ENCODE measurements at places on chromosomes 5 and 9.

GRCh38 chr9:14768405-14769229, 46.1 kb upstream of the CER1 start:
- DNase-seq, result no peak

DNA sequence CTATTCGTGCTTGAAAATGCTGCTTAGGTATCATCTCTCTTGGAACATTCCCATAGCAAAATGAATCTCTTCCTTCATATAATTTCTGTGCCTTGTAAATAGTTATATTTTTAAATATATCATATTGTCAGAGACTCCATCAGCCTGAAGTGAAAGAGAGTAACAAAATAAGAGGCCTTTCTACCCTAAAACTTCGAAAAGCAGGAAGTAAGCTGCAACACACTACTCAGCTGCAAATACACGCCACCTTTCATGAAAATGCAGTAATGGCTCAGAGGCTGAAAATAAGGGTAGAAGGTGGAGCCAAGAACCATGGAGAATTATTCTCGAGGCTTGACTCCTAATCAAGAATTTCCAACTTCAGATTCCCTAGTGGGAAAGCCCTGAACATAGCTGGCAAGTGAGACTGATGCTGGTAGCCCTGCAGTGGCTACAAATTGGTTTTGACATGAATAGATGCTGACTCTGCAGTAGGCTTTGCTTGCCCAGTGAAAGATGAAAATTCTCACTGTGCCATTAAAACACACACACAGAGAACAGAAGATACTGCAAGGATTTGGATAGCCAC, 30.2 kb upstream of the PTGER4 start:
- DNase-seq, result no peak

GRCh38 chr9:15576350-15577050, 23.7 kb downstream of the CCDC171 start:
- DNase-seq, result no peak

DNA sequence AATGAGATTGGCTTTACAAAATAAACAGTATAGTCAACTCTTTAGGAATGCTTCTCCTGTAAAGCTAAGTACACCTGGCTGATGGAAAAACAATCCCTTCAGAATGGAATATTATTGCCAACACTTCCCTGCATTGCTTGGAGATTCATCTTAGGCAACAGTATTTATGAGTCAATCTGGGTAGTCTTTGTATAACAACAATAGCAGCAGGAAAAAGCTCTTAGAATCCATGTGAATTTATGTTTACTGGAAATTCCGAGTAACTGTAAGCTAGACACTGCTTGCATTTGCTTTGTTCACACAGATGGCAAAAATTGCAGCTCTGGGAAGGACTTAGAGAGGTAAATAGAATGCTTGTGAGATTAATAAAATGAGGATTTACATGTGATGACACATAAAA, 101.7 kb upstream of the NTRK2 start:
- no peak for DNase-seq

Measured in GM12892 (cell line).